ENCODE measurements at places on chromosomes 1 and 21.

- no peak for DNase-seq
Observed at GRCh38 chr1:93489756-93490155, 41.8 kb downstream of the FNBP1L start.

DNA sequence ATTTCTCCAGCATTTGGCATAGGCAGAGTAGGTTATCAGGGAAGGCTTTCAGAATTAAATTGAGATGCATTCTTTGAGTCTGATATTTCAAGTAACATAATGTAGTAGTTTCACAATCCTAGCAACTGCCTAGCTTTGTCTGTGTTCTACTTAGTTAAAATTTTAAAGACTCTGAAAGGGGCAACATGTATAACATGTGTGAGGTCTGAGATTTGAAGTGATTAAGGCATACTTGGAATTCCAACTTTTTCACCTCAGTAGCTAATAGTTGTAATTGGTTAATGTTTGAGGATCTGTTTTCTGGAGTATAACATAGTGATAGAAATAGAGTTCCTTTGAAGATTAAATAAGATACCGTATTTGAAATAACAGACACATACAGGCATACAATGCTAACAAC lies 335.2 kb upstream of the BEND5 start:
- no peak for DNase-seq

DNA sequence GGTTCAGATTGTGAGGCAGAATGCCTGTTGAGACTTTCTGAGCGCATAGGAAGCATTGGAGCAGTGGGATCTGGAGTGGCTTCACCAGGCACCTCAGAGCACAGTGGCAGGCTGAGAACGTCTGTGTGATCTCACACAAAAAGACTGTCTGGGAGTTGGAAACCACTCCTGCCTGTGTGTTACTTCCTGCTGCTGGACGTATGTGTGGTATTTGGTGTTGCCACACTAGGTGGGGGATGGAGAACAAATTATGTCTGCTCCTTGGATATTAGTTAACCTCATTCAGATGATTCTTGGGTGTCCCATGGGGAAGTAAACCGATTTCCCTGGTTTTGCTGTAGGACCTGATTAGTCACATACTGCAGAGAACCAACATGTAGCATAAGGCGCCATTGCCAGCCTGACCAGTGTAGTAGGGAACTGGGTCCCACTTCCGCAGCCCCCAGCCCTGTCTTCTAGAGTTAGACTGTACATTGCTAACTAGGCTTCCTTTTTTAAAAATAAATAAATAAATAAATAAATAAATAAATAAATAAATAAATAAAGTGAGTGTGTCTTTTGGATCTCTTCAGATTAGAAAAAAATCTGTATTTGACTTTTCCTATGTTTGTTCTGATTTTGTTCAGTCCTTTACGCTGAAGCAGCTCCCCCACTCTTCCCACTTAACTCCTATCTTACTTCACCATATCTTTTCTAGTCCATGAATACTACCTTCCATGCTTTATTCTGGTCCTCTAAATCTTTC lies 26.9 kb downstream of the UCK2 start:
- peak; percentile 97 for DNase-seq

DNA sequence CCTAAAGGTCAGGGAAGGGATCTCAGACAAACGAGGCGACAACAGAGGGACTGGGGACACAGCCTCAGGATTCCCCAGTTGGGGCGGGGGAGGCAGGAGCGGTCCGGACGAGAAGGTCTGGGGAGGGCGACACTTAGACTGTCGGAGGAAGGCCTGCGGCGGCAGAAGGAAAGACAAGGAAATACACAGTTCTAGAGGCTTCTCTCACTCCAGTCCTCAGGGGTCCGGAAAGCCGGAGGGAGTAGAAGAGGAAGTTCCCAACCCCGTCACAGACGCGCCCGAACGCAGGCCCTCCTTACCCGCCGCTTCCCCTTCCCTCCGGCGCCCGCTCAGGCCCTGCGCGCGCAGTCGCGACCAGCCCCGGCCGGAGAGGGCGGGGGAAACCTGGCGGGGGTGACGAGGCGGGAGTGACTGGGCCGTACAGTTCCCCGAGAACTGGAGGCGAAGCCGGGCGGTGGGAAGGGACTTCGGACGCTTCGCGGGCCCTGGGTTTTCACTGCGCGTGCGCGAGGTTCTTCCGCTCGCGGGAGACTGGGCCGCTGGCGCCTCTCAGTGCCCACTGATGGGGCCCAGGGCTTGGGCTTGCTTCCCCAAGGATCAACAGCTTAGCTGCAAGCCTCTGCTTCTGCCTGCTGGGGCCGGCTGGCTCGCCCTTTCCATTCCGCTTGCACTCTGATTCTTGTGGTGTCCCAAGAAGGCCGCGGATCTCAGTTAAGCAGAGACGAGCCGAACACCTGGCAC lies at the start of gene IPP:
TSS of gene IPP (minus strand) at position 356 of the 741 bp plus-strand sequence. CDS start 4,242 bp downstream, outside the sequence.
- peak; percentile 98 for DNase-seq

DNA sequence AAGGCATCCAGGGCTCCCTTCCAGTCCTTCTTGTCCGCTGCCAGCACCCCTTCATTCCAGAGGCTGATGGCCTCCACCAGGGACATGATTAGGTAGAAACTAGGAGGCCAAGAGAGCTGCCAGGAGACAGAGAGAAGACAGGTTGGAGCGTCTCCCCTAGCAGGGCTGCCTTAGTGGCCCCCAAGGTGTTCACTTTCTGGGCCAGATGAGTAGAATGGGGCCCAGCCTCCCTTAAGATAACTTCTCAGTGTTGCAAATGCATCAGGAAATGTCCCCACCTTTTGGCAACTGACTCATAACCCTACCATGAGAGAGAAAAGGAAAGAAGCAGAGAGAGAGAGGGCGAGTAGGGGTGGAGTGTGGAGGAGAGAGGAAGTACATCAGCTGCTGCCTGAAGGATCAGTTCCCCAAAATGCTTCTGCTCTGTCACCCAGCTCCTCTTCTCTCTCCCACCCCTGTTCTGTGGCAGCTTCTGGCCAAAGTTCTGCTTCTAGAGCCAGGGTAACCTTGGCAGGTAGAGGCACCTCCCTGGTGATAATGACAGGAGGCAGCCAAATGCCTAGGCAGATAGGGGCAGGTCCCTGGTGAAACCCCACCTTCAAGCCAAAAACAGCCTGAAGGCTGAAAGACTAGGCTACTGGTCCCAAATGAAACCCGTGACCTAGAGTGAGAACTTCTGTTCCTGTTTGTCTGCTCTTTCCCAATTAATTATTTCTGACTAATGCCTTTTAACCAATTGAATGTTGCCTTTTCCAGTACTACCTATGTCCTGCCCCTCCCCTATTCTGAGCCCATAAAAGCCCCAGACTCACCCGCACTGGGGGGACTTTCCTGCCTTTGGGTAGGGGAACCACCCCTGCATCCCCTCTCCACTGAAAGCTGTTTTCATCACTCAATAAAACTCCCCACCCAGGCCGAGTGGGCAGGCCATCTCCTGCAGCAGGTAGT lies at the start of gene NCF2:
TSS of gene NCF2 (minus strand) at position 216 of the 948 bp plus-strand sequence. CDS start at position 86, 130 bp downstream.
- peak; percentile 94 for DNase-seq

DNA sequence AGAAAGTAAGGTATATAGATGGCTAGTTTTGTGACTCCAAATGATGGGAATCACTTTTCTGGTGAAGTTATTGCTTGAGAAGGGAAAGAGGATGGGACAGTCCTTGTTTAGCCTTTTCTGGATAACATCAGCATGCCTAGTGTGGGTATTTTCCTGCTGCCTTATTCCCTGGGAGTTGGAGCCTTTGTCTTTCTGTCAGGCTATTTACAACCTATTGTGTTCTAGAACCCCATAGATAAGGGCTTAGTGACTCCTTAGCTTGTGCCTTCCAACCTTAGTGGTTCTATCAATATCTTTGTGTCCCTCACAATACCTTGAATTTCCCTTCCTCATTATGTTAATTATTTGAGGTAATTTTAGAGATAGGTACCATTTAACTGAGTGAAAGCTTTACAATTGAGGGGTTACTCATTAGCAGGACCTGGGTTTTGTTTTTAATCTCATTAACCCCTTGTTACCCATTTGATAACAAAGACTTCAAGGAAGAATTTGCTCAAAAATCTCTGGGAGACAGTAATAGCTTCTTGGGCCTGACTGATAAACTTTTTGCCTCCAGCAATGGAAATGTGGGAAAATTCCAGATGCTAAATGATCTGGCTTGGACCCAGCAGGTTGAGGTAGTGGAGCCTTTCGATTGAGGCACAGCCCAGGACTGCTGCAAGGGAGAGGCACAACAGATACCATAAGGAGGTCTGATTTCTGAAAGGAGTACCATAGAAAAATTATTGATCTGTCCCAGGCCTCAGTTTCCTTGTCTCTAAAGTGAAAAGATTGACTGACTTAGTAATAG lies 49.0 kb downstream of the CACHD1 start:
- DNase-seq: no peak

DNA sequence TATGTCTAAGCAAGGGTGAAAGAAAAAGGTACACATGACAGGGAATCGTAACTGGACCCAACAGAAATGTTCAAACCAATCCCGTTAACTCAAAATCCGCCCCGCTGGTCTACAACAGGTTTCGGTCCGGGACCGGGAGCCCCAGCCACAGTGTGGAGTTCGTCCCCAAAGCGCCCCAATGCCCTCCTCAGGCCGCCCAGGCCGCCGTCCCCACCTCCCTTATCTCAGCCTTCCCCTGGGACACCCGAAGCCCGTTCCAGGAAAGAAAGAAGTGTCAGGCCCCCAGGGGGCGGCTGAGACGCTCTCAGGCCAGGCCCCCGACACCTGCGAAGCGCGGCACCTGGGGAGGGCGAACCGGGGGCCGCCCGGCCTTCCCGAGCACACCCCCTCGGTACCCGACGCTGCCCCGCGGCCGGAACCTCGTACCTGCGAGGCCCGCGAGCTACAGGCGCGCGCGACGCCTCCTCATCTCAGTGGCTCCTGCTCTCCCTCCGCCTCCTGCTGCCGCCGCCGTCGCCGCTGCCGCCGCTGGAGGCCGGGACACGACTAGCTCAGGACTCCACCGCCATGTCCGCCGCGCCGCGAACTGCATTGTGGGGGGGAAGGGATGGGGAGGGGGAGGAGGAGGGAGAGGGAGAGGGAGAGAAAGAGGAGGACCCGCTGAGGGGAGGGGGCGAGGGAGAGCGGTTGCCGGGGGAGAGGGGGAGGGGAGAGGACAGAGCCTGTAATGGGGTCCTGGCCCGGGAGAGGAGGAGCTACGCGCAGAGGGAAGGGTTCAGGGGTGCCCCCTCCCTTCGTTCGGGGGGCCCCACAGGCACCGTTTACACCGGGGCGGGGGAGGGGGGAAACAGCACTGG lies at the start of gene TUT4:
TSS of gene TUT4 (minus strand) at position 588 of the 857 bp plus-strand sequence. CDS start 26,812 bp downstream, outside the sequence.
- peak; percentile 92 for DNase-seq

GRCh38 chr1:175563236-175563895 lies 180.0 kb downstream of the TNR start:
- DNase-seq: no peak

All from NB4 (cell line).